ENCODE measurements at places on chromosomes 7 and 10.

DNA sequence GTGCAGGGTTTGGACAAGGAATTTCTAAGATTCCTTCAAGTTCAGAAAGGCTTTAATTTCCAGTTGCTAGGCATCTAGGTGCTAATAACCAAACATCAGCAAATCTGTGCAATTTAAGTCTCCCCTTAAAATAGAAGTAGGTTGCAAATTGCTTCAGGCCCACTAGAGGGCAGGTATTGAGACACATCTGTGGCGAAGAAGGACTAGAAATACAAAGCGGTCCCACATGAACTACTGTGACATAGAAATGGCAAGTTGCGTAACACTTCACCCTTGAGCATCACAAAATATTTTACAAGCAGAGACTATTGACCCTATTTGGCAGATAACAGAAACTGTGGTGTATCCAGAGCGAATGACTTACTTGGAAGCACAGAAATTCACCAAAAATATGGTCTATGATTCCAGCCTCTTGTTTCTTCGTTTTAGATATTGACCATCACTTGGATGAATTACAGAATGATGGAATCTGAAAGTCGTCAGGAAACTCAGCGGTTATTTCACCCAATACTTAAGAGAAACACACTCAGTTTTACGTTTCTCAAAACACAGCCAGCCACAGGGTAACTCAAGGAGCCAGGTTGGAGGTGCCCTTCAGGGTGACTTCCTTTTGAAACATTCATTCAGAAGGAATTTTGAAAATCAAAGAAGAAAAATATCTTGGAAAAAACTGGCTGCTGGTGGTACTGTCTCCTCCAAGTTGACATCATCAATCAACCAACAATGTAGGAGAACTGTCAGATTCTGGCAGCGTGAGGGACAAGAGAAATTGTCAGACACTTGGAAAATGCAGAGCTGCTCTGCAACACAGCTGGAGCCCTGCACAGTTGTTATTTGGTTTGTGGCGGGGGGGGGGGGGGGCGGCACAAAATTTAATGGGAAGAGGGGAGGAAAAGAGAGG, 256.3 kb upstream of the MINDY3 start:
- peak; percentile 2 for DNase-seq

DNA sequence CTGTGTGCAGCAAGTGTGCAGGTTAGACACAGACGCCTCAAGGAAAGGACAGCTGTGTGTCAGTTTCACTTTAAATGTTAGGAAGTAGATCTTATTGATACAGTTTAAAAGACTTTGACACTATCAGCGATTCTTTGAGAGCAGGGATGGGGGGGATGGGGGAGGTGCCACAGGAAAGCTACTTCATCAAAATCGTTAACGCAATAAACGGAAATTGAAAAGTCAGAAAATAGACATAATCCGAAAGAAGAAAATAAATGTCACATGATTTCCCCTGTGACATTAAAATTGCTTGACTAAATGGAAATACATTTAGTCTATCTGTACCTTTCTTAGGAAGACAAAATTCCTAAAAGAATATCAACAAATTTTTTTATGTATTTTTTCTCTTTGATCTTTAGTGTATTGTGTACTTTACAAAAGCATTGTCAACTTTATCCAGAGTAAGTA, 476 bp upstream of the ZNF33B start:
- no peak for DNase-seq

GRCh38 chr10:66234872-66235271, 691.0 kb upstream of the LRRTM3 start:
- DNase-seq = no peak

GRCh38 chr7:111089822-111090426, 1.0 kb upstream of the LRRN3 start:
- DNase-seq = no peak

- DNase-seq = no peak
Observed at GRCh38 chr10:116147147-116147905, 125.7 kb downstream of the GFRA1 start.

DNA sequence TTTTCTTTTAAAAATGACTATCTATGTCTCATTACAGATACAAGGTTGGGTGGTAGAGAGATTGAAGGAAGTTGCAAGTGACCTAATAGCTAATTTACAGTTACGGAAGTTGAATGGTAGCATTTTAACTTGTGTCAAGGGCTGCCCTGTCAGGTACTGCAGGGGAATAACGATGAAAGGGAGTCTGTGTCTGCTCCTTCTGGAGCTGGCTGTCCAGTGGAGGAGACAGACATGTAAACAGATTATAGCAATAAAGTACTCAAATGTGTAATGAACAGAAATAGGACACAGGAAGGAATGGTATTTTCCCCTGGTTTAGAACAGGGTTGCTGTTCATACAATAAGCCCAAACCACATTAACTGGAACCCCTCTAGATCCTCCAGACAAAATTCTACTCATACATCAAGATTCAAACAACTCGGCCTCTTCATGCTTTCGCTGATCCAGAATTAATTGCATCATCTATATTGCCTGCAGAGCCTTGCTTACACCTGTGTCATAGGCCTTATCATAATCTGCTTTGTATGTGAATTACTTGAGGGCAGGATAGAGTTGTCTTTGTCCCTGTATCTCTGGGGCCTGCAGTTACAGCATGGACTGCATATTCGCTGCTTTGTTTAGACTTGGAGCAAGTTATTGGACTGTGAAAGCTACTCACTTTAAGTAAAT, 42.8 kb downstream of the AUTS2 start:
- DNase-seq = no peak

DNA sequence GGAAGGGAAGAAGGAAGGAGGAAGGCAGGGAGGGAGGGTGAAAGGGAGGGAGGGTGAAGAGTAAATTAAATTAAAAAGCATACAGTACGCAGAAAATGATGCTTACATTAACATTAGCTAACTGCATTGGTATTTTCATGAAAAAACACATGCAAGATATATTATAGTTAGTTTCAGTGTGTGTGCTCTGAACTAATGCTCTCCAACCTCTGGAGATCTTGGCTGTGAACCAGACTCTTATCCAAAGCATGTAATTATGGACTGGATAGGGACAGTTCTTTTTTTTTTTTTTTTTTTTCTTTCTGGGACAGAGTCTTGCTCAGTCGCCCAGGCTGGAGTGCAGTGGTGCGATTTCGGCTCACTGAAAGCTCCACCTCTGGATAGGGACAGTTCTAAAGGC, 357.0 kb downstream of the FRMD4A start:
- no peak for DNase-seq

Data from hepatic stellate cell (primary cell).